Erythroblast (primary cell): ENCODE measurements at places on chromosomes 1 and 21.

- no peak for DNase-seq
Observed at GRCh38 chr1:116581323-116581885, 10.6 kb upstream of the CD58 start.

DNA sequence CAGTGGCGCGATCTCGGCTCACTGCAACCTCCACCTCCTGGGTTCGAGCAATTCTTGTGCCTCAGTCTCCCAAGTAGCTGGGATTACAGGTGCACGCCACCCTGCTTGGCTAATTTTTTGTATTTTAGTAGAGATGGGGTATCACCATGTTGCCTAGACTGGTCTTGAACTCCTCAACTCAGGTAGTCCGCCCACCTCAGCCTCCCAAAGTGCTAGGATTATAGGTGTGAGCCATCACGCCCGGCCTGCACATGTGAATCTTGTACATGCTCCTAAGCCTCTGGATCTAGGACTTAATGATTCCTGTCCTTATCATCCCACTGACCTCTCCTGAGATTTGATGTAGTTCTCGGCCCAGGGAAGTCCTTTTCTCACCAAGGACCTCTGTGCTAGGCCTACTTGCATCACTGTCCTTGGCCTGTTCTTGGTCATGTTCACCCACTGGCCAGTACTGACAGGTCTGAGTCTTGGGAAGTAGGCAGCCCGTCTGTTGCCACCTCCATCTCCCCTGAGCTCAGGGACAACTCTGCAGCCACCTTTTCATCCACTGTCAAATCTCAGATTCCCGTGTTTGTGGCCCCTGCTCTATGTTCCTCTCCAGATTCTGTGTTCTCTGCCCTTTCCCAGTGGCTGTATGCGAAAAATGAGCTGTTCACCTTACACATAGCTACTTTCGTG, 9.4 kb downstream of the HYI start:
- no peak for DNase-seq

GRCh38 chr1:182707122-182707521, 22.7 kb upstream of the RGS8 start:
- DNase-seq, result no peak

GRCh38 chr1:219812491-219813203, 115.7 kb downstream of the SLC30A10 start:
- peak; percentile 34 for DNase-seq

- DNase-seq, result no peak
Observed at GRCh38 chr1:43537423-43538142, 6.9 kb downstream of the PTPRF start.

- DNase-seq, result no peak
Observed at GRCh38 chr1:86085741-86086409, 70.7 kb downstream of the COL24A1 start.

GRCh38 chr1:198598796-198599321, 40.0 kb upstream of the PTPRC start:
- no peak for DNase-seq
